ENCODE measurements at places on chromosomes 2 and 18.
A peak's percentile ranks its signal among the peaks of the same experiment; 100 is the strongest.

GRCh38 chr2:70978341-70979179, at the start of gene ANKRD53:
Gene ANKRD53 (plus strand): TSS chr2:70978630. CDS start chr2:70978646, 16 bp downstream.
- DNase-seq = no peak

GRCh38 chr2:163123526-163123925, 285.0 kb upstream of the KCNH7 start:
- DNase-seq = no peak

- DNase-seq = no peak
Measured at GRCh38 chr2:204686406-204686805, 141.1 kb downstream of the PARD3B start.

DNA sequence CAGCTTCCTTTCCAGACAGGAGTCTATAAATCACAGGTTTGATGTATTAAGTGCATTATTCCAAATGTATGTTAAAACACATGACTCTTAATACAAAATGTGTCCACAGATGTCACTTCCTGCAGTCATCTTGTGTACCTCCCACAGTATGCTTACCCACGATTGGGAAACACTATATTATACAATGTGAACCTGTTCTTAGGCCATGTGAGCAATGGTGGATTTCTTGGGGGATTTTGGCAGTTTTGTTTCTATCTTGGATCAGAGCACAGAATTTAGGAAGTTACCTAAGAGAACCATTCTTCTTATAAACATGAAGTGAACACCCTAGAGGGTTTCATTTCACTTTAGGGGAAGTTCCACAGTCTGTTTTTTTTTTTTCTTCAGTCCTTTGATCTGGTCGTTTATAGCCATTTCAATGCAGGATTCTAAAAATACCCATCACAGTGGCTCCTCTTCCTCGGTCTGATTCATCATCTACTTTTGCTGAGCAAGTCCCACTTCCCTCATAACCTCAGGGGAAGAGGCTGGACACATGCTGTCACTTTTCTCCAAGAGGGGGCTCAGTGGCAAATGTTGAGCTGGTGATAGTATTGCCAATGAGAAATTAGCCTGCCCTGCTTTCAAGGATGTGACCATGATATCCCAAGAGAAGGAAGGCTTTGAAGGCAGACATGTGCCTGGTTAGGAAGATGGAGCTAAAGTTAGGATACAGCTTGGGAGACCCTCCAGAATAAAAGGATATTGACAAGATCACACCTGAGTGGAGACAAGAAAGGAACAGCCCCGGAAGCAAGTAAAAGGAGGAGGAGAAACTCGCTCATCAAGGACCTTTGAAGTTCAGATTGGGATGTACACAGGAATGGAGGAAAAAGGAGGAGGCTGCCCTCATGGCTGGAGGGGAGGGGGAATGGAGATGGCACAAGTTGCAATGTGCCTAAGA, 22.6 kb downstream of the PLEK start:
- DNase-seq = peak; percentile 99

GRCh38 chr18:60067426-60068210, 167.8 kb downstream of the PMAIP1 start:
- no peak for DNase-seq

- DNase-seq = peak; percentile 90
Measured at GRCh38 chr18:3790703-3791102, 340.7 kb downstream of the TGIF1 start.

GRCh38 chr18:2324459-2324858, 246.8 kb downstream of the METTL4 start:
- DNase-seq = no peak

DNA sequence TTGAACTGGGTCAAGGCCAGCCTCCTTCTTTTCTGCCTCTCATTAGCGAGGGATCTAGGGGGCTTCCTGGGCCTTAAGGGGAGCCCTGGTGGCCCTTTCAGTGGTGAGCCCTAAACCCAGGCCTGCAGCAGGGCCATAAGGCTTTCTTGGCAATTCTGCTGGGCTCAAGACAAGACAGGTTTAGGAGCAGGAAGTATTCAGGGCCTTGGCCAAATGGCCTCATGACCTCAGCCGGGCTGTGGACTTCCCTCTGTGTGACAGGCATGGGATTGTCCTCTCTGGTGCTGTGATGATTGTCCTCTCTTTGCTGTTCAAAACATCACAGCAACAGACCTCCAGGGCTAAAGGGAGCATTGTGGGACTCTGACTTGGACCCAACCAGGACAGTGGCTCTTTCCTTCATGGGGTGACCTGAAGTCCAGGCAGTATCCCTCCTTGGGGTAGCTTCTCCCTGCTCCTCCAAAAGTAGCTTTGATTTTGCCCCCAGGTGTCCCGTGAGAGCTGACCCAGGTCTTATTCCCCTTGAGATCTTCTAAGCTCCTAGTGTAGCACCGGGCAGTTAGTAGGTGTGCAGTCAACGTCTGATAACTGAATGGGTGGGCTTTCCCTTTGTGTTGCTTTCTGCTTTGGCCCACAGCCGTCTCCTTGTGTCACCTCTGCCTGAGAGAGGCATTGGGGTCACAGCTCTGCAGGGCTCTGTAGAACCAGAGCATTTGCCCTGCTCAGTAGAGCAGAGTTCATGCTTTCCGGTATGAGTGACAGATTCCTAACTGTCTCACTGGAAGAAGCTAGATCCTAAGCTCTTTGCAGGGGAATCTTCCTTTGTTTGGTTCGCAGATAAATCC, 14.7 kb downstream of the FOSL2 start:
- no peak for DNase-seq

DNA sequence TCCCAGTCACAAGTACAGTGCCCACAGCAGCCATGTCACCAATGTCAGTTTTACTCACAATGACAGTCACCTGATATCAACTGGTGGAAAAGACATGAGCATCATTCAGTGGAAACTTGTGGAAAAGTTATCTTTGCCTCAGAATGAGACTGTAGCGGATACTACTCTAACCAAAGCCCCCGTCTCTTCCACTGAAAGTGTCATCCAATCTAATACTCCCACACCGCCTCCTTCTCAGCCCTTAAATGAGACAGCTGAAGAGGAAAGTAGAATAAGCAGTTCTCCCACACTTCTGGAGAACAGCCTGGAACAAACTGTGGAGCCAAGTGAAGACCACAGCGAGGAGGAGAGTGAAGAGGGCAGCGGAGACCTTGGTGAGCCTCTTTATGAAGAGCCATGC, 31.3 kb downstream of the COX7A2L start:
- DNase-seq = no peak

DNA sequence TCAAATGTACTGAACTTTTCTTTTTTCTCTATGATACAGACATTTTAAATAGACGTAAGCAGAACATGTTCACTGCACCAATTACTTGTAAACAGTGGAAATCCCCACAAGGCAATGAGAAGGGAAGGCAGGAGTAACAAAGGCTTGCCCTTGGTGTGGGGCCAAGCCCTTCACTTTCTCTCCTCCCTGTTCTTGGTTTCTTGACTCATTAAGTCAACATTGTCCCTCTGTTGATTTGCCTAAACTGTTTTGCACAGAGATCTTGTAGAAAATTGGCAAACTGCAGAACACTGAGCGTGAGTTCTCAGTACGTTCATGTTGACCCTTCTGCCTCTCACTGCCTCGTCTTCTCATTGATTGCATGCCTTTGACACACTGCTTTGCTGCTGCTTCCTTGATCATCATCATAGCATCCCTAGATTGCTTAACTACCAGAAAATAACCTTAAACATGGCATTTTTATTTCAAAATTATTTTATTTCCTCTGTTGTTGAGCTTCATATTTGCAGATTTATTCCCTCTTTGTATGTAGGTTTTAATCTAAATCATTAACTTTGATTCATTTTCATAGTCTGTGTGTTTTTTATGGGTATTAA, 257.7 kb downstream of the PTGR3 start:
- DNase-seq = no peak

DNA sequence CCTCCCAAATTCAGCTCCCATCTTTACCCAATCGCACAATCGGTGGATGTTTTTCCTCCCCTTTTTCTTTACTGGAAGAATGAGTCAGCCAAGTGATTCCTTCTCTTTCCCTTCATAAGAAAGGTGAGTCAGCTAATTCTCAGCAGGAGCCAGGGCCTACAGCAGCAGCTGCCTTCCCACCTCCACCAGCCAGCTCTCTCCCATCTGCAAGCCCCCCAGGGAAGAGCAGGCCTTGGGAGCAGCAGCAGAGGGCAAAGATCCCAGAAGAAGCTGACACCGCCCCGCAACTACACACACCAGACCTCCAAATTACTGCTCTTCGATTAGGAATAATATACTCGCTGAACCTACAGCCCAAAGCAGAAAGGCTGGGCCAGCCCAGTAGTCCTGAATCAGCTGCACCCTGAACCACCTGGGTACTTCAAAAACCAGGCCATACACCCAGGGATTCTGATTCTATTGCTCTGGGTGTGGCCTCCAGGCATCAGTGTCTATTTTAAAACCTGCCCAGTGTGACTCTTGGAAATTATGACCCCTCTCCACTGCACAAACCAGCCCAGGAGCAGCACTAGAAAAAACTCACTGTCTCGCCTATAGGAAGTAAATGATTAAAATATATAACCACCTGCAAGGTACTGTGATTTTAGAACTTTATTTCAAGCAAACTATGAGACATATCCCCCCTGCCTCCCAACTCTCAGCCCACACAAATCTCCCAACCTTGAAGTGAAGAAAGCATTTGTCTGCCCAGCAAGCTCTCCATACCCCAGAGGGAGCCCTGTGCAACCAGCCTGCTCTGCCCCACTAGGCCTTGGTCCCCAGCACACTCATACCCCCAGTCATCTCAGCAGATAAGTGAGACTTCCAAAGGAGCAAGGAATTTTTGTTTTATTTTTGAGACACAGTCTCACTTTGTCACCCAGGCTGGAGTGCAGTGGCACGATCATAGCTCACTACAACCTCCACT, 7.3 kb downstream of the SFXN5 start:
- no peak for DNase-seq

GRCh38 chr2:136214307-136215200, 96.6 kb upstream of the CXCR4 start:
- peak; percentile 82 for DNase-seq

DNA sequence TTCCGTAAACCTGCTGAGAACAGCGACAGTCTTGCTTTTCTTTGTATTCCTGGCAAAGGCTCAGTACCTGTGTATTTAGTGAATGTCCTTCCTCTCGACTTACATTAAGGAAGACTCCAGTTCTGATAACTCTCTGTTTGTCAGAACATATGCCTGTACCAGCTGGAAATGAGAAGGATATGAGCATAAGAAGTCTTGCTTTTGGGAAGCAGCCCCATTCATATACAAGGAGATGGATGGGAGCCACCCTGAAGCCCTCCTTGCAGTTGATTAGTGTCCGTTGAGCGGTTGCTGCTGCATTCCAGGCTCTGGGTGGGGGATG, 59.8 kb downstream of the SH3BP4 start:
- no peak for DNase-seq

DNA sequence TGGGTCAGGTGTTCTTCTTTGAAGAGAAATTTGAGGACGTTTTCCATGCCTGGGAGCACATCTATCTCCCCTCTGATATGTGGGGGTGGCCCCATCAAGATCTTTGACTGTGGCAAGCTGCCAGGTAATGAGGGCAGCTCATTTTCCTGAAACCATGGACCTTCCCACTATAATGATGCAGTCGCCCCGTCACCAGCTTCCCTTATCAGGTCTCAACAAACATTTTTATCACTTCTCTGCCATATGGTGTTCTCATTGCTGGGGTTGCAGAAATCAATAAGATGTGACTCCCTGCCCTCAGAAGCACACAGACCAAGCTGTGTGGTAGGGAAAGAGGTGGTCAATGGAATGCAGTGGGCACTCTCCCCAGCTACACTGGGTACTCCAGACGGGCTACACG, 48.4 kb upstream of the B3GNT7 start:
- no peak for DNase-seq

DNA sequence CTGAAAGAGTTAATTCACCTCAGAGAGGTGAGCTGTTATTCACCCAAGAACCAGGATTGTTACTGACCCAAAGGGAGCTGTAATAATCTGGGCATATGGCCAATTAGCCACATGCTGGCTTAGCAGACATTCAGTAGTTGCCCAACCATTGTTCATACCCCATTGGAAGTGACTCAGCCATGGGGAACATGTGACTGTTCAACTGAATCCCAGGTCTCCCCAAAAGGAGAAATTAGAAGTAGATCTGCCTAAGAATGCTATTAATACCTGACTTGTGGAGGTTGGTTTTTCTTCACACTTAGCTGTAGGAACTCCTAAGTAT, 272.6 kb upstream of the UBE2E3 start:
- peak; percentile 82 for DNase-seq

DNA sequence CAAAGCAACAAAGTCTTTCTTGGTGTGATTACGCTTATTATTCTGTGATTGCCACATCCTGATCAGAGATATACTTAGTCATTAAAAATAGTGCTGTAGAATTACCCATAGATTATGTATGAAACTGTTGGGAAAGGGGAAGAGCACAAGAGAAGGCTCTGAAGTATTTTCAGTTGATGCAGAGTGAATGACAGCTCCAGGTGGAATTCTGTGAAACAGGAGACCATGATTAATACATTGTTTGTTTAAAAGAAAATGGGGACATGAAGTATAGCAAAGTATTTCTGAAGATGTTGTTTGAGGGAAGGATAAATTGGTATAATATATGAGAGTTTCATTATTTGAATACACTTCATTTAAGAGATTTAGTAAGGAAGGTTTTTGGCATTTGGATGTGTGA, 307.6 kb upstream of the CDH20 start:
- DNase-seq = no peak

GRCh38 chr18:46387441-46388131, 269.4 kb downstream of the LOXHD1 start:
- no peak for DNase-seq
